ENCODE measurements at places on chromosomes 5 and 9.

- no peak for DNase-seq
These were observed 131.8 kb downstream of the GNAQ start for GRCh38 chr9:77899679-77900354.

GRCh38 chr5:78730300-78731094 lies 81.9 kb upstream of the LHFPL2 start:
- DNase-seq, result no peak

DNA sequence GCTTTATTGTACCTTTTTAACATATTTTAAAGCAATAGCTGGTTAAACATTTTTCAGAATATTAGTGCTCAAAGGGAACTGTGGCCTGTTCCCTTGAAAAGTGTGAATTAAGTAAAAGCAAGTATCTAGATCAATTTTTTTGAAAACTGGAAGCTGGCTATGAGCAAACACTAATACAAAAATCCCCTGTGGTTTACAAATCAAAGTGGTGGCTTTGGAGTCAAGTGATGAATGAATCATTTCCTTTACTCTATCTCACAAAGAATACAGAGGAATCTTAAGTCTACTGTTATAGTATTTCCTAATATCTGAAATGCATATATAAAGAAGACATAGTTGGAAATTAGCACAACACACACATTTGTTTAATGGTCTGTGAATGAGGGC lies 212.4 kb upstream of the C9orf72 start:
- DNase-seq, result no peak

DNA sequence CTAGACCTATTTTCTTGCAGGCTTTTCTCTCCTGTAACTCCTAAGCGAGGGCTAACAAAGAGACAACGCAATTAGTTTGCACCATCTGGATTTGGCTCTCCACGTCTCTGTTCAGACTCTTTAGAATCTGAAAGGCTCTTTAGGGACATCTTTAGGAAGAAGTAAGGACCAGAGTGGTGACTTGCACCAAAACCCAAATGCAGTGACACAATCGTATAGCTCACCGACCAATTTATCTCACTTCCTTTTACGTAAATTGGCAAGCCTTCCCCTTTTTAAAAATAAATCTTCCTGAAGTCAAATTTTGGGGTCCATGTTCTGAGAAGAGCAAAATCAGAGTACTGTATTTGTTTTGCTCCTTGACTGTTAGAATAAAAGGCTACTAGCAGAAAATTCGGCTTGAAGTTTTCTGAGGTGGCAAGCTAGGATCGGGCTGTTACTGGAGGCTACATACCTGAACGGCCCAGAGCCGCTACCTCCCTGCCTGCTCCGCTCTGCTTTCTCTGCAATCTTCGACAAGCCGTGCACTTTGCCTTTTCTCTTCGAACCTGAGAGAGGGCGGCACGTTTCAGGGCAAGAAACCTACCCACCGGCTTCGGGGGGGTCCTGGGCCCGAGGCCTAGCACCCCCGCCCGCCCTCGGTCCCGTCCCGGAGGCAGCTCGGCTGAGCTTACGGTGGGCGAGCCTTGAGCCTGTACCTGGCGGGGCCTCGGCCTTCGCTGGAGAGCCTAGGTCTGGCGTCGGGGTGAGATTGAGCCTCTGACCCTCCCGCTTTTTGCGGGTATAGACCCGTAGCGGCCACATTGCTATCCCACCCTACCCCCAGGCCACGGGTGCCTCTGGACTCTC lies 537 bp downstream of the MEIKIN start:
- DNase-seq, result no peak

DNA sequence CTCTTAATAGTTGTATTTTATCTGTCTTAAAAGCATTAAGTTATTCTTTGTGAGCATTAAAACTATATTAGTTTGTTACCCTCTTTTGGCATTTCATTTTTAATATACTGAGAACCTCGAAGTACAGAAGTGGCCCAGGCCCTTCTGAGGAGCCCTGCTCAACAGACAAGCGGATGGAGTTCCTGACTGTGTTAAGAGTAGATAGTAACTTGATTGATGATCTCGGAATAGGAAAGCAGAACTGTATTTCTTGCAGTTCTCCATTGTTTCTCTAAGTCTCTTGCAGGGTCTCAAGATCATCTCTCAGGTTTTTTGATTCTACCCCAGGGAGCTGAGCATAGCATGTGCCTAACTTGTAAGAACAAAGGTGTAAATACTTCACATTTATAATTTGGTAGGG lies 139.6 kb downstream of the SMARCA2 start:
- no peak for DNase-seq

GRCh38 chr5:128216860-128217531 lies 133.4 kb downstream of the SLC12A2 start:
- no peak for DNase-seq

DNA sequence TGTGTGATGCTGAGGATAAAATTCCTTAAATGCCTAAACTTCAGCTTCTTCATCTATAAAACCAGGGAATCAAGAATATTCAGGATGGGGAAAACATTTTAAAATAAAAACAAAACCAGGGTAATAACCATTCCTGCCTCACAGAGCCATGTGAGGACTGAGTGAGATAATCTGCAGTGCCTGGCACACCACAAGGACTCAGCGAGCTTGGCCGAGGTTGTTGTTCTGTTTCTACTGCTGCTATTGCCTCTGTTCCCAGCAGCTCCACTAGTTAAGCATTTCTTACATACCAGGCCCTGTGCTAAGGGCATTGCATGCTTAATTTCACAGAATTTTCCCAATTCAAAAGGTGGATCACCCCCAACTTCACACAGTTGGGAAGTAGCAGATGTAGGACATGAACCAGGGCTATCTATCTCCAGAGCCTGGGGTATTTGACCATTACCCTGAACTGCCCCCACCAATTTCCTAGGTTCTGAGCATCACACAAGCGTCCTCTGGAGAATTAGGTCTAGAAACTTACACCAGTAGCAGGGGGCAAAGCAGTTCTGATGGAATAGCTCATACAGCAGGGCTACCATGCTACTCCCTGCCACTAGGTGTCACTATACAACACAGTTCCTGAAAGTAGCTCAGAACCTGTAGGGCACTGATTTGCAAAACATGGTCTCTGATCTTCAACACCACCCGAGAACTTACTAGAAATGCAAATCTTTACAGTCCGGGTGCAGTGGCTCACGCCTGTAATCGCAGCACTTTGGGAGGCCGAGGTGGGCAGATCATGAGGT lies 74.3 kb downstream of the LRSAM1 start:
- no peak for DNase-seq

- DNase-seq, result no peak
These were observed 25.2 kb downstream of the KDM4C start for GRCh38 chr9:6782981-6783380.

- no peak for DNase-seq
These were observed 13.6 kb upstream of the COL27A1 start for GRCh38 chr9:114141553-114142402.

- no peak for DNase-seq
These were observed 270.3 kb downstream of the SPOCK1 start for GRCh38 chr5:137228816-137229215.

DNA sequence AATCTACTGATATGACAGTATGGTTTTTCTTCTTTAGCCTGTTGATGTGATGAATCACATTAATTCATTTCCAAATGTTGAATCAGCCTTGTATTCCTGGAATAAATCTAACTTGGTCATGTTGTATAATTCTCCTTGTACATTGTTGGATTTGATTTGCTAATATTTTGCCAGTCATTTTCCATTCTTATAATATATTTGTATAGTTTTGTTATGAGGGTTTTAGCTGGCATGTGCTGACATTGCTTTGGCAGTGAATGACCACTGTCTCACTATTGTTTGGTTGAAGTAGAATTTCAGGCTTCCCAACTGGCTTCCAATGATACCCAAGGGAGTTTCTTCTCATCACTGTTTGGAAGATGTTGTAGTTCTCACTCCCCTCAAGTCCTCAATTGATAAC lies 983.0 kb upstream of the PTPRD start:
- no peak for DNase-seq

DNA sequence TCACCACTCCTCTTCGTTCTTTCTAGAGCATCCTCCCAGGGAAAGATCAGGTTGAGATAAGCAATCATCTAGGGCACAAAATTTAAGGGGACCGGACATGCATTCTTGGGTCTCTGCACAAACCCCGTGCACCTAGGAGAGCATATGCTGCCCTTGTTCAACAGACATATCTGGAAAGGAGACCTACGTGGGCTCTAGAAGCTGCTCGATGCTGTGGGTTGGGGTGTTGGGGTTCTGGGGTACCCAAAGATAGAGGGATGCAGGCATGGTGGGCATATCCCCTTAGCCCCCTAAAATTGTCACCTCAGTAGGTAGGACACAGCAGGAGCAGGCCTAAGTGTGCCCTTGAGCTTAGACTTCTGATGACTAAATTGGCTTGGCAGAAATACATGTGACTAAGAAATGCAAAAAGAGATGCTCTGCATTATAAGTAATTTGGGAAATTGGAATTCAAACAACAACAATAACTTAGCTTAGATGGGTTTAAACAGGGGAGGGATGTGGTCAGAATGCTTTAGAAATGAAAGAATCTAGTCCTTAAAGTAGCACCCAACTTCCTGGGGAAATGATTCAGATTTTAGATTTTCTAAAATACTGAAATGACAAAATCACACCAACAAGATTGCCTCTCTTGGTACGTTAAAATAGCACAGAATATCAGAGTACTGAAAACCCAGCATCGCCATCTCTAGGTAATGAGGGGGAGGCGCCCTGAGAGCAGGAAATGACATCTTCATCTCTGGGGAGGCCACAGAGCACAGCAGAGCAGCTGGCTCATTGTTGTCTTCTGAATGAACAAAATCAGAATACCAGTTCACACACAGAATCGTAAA lies 172.3 kb downstream of the GNA14 start:
- peak; percentile 54 for DNase-seq

DNA sequence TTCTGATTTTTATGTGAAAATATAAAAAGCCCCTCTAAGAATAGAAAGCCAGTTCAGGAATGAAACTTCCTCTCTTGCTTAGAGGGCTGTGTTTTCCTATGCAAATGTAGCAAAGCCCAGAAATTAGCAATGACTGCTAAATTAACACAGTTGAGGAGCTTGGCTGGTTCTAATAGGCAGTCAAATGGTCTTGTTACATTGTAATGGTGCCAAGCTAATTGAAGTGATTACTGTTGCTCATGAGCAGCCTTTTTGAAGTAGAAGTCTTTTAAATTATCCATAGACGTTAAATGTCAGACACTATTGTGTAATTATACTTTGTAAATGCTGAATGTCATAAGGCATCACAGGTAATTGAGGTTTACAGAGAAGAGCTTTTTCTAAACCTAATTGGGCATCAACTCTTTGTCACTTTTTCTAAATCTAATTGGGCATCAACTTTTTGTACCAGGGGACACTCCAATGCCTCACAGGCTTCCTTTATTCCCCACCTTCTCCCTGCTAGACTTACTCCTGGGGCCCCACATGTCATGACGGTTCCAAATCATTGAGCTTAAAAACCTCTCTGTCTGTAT lies 229.1 kb downstream of the PSAT1 start:
- no peak for DNase-seq

DNA sequence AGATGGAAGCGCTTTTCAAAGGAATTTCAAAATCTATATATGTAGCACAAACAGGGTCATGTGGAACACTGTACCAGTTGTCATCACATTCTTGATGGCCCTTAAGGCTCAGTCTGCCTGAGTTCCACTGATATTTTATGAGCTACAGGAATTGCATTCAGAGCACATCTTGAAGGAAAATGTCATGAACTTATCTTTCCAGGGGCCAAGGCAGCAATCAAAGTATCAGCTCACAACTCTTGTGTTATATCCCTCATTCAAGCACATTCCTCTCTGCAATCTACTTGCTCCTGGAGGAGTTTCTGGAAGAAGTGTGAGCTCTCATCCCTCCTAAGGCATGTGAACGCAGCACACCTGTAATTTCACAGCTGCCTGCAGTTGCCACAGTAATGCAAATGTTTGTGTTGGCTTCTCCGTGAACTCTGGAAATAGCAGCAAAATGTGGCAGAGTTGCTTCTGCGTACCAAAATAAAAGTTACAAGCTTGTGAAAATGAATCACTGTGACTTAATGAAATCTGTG lies 89.7 kb upstream of the EQTN start:
- no peak for DNase-seq

DNA sequence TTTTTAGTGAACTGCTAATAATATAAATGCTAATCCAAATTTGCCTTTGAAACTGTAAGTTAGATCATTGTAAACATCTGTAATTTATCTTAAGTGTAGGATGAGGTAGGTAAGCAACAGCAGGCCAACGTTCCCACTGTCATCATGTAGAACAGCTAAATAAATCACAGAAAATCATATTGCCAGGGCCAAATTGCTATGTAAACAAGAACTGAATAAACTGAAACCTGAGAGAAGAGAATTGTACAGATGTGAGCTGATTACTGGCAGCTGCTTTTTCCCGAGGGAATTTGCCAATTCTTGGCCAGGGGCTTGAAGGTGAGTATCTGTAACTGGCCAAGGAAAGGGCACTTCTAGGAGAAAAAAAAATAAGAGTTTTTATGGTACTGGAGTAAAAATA lies 97.6 kb downstream of the CDH10 start:
- DNase-seq, result no peak

- no peak for DNase-seq
These were observed 391.5 kb upstream of the DAB2 start for GRCh38 chr5:39816156-39816845.

DNA sequence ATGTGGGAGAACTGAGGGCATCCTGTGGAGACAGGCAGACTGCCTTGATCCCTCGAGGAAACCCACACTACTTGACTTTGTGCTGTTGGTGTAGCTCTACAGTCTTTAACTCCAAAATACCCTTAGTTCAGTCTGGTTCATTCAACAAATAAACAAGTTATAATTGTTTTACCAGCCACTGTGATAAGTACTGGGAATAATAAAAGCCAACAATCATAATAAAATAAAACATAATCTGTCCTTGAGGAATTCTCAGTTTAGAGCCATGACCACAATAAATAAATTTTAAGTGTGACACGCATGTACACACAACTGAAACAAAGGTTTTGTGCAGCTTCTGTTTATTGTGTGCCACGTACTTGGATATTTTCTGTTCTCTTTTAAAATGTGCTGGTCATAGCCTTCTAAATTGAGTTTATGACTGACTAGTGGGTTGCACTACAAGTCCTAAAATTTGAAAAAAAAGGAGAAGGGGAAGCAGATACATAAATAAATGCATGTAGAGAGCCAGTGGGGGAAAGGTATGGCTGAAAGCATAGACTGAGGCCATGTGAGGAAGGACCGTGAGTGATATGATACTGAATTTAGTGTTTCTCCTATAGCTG lies 6.2 kb upstream of the SCAMP1 start:
- DNase-seq, result no peak

GRCh38 chr5:11449217-11449616 lies 455.0 kb downstream of the CTNND2 start:
- DNase-seq, result no peak

DNA sequence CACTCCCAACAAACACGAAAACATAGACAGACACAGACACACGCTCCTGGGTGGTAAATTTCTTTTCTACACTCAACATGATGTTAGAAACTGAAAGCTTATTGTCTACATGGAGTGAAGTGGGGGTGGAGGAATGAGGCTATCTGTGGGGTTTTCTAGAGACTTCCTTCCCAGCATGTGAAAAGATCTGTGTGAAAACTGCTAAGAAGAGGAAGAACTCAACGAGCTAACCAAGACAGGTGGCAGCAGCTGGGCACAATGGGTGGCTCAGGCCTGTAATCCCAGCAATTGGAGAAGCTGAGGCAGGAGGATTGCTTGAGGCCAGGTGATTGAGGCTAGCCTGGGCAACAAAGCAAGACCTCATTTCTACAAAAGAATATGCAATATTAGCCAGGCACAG lies 7.6 kb downstream of the FYB1 start:
- DNase-seq, result no peak
